Spleen (tissue), 13 donors: ENCODE measurements at places on chromosomes 1 and 21. TPM values are rescaled to one million over a fixed set of nuclear protein-coding genes. Genes with fewer than 3 reads are reported as not detected.

DNA sequence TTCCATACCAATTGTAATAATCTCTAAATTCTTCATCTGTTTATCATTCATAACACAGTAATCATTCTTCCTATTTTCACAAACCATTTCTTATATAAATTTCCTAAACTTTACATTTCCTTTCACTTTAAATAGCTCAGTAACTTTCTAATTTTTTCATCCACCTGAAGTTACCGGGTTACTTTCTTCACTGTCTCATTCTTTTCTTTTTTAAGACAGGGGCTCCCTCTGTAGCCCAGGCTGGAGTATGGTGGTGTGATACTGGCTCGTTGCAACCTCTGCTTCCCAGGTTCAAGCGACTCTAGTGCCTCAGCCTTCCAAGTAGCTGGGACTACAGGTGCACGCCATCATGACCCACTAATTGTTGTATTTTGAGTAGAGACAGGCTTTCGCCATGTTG lies 41.3 kb downstream of the RERE start:
- H3K27me3 ChIP-seq: no peaks in the 10 kb centered on the region
- no peak overlapping the region for H3K27ac ChIP-seq
- peaks cover 5% of the 10 kb centered on the region for H3K4me1 ChIP-seq
- H3K36me3 ChIP-seq: no peaks in the 10 kb centered on the region
- no peak for DNase-seq
- H3K4me3 ChIP-seq: no peak overlapping the region

The ZYG11A gene
- 0.03 TPM for polyA plus RNA-seq

The SPATA21 gene
- 0.13 TPM for polyA plus RNA-seq

DNA sequence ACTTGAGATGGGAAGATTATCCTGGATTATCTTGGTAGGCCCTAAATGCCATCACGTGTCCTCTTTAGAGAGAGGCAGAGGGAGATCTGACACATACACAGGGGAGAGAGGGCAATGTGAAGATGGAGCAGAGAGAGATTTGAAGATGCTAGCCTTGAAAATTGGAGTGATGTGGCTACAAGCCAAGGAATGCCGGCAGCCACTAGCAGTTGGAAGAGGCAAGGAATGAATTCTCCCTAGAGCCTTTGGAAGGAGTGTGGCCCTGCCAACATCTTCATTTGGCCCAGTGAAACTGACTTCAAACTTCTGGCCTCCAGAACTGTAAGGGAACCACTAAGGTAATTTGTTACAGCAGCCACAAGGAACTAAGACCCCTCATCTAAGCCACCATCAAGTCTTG lies 8.9 kb upstream of the CAMTA1 start:
- H3K27me3 ChIP-seq: no peaks in the 10 kb centered on the region
- peaks cover 8% of the 10 kb centered on the region for H3K4me1 ChIP-seq
- no peak overlapping the region for H3K27ac ChIP-seq
- H3K36me3 ChIP-seq: no peaks in the 10 kb centered on the region
- H3K4me3 ChIP-seq: no peak overlapping the region
- no peak for DNase-seq

DNA sequence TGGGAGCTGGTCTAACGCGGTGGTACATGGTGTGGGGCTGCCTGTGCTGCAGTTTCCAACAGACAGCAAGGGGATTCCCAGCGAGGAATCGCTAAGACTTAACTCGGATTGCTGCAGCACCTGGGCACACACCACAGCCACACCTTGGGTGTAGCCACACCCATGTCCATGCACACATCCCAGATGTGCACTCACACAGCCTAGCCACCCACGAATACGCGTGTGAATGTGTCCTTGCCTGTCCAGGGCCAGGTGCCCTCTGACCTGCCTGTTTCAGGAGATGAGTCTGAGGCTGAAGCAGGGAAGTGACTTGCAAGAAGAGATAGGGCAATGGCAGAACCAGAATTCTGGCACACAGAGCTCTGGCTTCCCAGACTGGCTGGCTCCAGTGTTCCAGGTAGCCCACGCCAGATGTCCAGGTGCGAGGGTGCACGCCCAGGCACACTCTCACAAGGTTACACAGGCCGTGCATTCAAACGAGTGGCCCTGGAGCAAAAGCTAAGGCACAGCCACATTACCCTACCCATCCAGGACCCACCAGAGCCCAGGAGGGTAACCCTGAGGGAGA lies 272.7 kb downstream of the TRABD2B start:
- no peak overlapping the region for H3K27ac ChIP-seq
- no peak overlapping the region for H3K4me3 ChIP-seq
- peaks cover 32% of the 10 kb centered on the region for H3K27me3 ChIP-seq
- H3K4me1 ChIP-seq: peaks cover 14% of the 10 kb centered on the region

GRCh38 chr1:199747984-199748383 lies 279.5 kb upstream of the NR5A2 start:
- no peaks in the 10 kb centered on the region for H3K36me3 ChIP-seq
- no peak for DNase-seq
- H3K4me3 ChIP-seq: no peak overlapping the region
- H3K27me3 ChIP-seq: peaks cover 6% of the 10 kb centered on the region

The COL11A1 gene
- 0.02 TPM for polyA plus RNA-seq

- H3K4me1 ChIP-seq: peaks cover 62% of the 10 kb centered on the region
- H3K4me3 ChIP-seq: no peak overlapping the region
- peak; percentile 87 for DNase-seq
- no peaks in the 10 kb centered on the region for H3K36me3 ChIP-seq
Measured at GRCh38 chr1:117656202-117656641, 50.4 kb downstream of the TENT5C start.

The OR2M5 gene
- polyA plus RNA-seq: not detected
